ENCODE measurements at places on chromosomes 7 and 10. TPM values are rescaled to one million over a fixed set of nuclear protein-coding genes. Genes with fewer than 3 reads are reported as not detected.

DNA sequence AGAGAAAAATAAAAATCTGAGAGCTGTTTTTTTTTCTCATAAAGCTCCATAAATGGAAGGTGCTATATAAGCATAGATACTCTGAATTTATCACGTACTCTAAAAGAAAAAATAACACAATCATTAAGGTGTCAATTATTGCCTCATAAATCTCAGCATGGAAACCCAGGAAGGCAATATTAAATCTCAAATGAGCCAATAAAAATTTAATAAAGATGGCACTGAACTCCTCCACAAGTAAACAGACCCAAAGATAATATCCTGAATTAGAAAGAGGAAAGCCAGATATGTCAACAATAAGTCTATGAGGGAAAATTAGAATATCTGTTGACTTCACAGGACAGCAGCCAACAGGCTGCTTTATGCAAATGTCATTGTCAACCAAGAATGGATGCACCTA, 66.5 kb downstream of the CDK6 start:
- no peak for DNase-seq

- no peak for DNase-seq
Measured at GRCh38 chr10:50527442-50528043, 96.2 kb downstream of the SGMS1 start.

Gene SLC18A3
- total RNA-seq = 0.34 TPM

Gene CDHR1
- total RNA-seq = 0.24 TPM

Gene NODAL
- total RNA-seq = not detected

DNA sequence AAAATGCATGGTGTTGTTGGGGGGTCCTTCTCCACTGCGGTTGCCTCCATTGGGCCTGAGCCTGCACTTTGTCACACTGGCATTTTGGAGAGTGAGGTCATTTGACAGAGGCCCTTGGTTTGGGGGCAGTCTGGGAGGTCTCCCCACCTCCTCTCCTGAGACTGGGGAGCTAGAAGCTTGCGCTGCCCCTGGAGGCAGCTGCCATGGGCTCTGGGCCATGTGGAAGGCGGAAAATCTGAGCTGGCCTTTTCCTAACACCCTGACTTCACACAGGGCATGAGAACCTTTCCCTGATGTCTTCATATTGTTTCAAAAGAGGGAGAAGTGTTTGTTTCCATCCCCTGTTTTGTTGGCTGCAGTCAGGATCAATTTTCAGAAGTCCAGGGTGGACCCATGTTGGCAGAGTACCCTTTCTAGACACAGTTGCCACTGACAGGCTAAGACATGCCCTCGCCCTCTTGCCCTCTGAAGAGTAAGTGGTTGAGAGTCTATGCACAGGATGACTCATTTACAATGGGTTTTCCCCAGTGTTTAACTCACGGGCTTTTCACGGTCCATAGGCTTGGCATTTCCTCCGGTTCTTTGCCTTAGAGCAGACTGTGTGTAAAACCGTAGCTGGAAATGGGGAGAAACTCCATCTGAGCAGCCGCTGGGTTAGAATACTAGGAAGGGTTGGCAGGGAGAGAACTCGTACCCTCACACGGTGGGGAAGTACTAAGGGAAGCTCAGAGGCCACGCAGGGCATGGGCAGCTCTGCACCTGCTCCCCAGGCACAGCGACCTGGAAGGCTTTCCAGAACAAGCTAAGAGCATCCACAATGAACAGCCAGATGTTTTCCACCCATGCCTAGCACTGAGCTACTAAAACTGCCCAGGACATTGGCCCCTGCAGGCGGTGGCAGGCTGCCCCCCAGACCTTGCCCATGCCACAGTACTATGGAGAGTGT, 655.0 kb downstream of the SDK1 start:
- no peak for DNase-seq

DNA sequence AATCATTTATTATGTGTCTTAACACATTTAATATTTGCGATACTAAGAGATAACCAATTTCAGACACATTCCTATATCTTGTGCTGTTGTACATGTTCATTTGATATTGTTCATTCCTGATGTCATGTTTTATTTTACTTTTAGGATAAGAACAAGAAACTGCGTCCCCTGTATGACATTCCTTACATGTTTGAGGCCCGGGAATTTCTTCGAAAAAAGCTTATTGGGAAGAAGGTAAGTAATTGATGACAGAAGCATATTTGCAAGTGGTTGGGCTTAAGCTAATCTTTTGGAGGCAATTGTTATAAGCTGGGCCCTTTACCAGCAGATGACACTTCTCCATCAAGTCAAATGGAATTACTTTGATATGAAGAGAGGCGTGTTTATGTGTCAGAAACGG, 155.3 kb downstream of the SND1 start:
- DNase-seq = no peak

DNA sequence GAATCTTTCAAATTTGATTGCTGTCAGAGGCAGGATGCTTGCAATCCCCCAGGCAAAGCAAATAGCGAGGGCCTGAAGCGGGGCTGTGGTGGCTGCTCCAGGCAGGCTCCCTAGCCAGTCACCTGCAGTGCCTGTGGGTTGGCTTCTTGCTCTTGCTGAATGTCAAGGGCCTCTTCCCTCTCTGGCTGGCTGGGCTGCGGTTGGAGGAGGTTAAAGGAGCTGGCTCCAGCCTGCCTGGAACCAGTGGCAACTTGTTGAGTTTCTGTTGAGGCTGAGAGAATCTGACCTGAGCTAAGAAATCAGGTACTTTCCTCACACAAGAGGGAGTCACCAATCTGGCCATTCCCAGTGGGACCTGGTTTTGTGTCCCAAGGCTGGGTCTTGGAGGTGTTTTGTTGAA, 134.7 kb downstream of the TMEM178B start:
- DNase-seq = no peak

- DNase-seq = no peak
Measured at GRCh38 chr7:149878523-149878921, 4.8 kb downstream of the ATP6V0E2 start.

GRCh38 chr10:13673156-13673555, 86.4 kb downstream of the PRPF18 start:
- no peak for DNase-seq

GRCh38 chr10:76119036-76119435, 687.6 kb downstream of the LRMDA start:
- no peak for DNase-seq

DNA sequence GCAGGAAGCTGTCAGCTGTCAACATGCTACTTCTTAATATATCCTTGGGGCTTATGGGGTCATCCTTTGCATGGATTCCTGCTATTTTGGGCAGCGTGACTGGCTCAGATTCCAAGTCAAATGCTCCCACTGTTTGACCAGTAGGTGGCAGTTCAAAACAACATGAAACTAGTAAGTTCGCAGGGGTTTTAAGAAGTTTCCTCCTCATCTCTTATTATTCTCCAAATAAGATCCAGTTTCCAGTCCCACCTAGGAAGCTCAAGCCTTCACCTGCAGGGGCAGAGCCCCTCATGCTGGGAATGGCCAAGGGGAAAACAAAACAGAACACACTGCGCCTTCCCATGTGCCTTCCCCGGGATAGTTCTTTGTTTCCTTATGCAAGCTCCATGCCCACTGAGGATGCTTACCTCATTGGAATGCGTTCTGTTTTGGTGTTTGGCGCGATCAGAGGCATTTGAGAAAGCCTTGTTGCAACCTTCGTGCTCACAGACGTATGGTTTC, 259.8 kb downstream of the GLI3 start:
- DNase-seq = no peak

DNA sequence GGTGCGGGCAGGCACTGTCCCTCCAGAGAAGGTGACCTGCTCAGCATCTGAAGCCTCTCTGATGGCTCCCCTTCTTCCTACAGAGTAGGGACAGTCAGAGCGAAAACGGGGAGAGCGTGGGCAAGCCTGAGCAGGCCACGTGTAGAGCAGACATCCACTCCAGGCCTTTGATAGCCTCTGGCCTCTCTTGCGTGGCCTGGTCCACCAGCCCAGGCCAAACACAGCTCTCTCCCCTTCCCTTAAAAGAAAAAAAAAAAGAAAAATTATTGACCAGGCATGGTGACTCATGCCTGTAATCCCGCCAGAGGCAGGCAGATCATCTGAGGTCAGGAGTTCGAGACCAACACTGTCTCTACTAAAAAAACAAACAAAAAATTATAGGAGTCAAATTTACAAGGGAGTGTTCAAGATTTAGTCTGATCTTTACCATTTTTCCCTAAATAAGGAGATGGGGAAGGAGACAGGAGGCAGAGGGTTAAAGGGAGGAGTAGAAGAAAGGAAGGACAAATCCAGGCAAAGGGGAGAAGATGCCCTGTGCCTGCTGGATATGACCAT, 84.8 kb downstream of the PLXNA4 start:
- DNase-seq = no peak

- no peak for DNase-seq
Measured at GRCh38 chr7:94053532-94053931, 49.4 kb upstream of the BET1 start.

DNA sequence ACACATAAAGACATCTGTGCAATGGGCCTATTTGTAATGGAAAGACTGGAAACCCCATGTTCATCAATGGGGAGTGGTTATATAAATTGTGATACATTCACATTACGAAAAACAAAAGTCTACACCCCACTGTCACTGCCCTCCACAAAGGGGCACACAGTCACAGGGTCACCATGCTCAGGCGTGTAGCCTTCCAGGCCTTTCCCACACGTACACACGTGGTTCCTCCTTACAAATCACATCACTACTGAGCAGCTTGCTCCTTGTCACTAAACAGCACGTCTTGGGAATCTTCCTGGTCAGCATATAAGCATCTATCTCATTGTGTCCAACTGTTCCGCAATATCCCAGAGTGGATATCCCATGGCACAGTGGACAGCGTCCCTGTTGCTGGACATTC, 163.1 kb downstream of the SLIT1 start:
- no peak for DNase-seq

GRCh38 chr7:135382173-135382572, 127.7 kb downstream of the CNOT4 start:
- no peak for DNase-seq

Gene LBX1
- not detected for total RNA-seq

DNA sequence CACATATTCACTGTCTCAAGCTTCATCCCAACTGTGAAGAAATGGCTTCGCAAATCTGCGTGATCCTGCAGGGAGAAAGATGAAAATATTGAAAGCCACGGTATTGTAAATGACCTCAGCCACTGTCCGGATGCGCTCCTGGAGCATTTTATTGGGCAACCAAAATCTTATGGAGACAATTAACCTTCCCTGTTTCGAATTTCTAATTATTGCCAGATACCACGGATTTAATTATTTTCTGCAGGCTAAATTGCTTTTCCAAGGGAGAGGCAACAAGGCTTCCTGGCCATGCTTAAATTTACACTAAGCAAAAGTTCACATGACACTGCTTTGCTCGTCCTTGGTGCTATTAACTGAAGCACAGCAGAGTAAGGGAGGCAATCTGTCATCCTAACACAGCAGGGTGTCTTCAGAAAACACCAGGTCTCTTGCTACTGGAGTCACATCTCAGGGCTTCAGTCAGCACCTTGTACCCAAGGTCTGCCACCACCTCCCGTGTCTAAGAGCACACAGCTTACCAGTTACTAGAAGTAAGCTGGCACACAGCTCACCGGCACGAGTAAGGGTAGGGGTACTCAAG, 162.2 kb downstream of the SFMBT2 start:
- DNase-seq = no peak

Gene NUDT13
- total RNA-seq = 3.5 TPM

Gene PAPOLB
- 0.22 TPM for total RNA-seq

- no peak for DNase-seq
Measured at GRCh38 chr10:132602614-132603013, 65.0 kb downstream of the INPP5A start.

Gene FAM24B
- total RNA-seq = not detected

GRCh38 chr10:88256013-88256680, 327.0 kb downstream of the RNLS start:
- no peak for DNase-seq
